ENCODE measurements at places on chromosomes 1 and 21.
A peak's percentile ranks its signal among the peaks of the same experiment; 100 is the strongest.

- no peak for DNase-seq
These were observed 112.4 kb downstream of the PLXNA2 start for GRCh38 chr1:208131621-208132286.

DNA sequence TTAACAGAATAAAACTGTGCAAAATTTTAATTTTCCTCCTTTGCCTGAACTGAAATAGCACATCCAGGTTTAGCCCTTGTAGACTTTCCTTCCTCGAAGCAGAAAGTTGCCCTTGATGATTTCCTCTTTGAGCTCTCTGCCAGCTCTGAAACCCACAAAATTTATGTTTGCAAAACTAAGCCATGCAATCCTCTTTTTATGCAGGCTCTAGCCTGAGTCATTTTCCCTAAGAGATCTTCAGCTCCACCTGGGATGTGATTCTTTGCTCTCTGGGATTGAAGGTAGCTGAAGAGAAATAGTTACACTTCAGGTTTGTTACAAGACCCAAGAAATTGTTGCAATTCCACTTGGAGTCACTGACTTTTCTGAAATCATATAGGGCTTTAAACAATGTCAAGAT, 1.4 kb upstream of the F3 start:
- DNase-seq, result no peak

DNA sequence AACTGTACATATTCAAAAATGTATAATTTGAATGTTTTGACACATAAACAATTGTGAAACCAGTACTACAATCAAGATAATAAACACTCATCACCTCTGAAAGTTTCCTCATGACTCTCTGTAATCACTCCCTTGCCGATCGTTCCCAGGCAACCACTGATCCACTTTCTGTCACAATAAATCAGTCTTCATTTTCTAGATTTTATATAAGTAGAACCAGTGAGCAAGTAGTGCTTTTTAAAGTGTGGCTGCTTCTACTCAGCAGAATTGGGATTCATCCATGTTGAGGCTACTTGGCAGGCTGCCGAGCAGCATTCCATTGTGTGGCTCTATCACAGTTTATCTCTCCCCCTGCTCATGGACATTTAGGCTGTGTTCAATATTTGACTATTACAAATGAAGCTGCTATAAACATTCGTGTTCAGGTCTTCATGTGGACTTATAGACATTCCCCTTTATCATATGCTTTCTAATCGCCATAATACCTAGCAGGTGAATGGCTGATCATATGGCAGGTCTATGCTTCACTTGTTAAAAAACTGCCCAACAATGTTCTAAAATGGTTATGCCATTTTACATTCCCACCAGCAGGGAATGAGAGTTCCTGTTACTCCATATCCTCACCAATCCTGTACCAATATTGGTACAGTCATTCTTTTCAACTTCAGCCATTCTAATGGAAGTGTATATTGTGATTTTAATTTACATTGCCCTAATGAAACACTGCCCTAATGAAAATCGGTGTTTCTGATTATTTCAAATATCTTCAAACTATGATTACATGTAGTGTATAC, 20.5 kb downstream of the TEX38 start:
- DNase-seq, result no peak

- DNase-seq, result no peak
These were observed 382.5 kb downstream of the PLPP3 start for GRCh38 chr1:56196839-56197238.

GRCh38 chr21:36489776-36490165, 9.8 kb upstream of the CLDN14 start:
- no peak for DNase-seq

DNA sequence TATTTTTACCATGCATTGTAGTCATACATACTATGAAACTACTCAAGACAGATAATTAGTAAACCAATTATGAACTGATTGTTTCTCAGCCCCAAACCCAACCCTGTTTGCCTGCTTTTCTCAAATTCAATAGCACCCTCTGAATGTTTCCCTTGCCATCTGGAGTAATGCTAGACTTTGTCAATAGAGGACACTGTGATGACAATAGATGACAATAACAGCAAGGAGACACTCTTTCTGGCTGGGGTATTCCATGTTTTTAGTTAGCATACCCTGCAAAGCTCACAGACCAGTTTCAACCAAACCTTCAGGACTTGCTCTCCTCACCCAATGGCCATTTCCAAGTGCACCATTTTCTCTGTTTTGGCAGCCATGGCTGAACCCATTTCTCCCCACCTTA, 108.5 kb upstream of the LRRC7 start:
- DNase-seq, result no peak

GRCh38 chr1:224727351-224728289, 111.5 kb downstream of the CNIH3 start:
- DNase-seq, result no peak

DNA sequence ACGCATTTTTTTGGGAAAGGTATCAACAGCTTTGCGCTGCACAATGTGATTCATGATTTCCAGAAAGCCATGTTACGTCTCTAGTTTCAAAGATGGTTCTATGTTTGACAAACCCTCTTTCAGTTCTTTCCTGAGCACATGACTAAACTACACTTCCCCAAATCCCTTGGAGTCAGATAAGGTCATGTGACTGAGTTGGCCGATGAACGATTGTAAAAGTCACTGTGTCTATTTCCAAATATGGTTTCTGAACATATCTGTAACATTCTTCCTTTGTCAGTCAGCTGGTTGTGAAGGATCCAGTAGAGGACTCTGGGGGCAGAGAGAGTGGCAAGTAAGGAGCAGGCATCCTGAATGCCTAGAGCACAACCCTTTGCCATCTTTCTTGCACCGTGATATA, 35.4 kb downstream of the TMPRSS15 start:
- no peak for DNase-seq

DNA sequence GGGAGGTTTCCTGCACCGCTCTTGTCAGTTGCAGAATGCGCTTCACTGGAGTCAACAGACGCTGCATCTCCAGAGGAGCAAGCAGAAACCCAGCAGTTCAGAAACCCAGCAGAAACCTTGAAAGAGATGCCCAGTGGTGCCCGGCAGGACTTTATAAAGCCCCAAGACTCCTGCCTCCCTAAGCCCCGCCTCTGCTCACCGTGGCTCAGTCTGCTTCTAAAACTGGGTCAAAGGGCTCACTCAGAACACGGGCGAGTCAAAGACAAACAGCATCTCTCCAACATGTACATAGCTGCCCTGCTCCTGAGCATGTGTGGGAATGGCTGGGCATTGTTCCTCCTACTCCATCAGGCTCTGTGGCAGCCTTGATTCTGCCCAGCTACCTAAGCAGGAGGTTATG, at the start of gene HMGCS2:
TSS of gene HMGCS2 (minus strand) at position 128 of the 400 bp plus-strand sequence. CDS start at position 67, 61 bp downstream.
- DNase-seq, result no peak

DNA sequence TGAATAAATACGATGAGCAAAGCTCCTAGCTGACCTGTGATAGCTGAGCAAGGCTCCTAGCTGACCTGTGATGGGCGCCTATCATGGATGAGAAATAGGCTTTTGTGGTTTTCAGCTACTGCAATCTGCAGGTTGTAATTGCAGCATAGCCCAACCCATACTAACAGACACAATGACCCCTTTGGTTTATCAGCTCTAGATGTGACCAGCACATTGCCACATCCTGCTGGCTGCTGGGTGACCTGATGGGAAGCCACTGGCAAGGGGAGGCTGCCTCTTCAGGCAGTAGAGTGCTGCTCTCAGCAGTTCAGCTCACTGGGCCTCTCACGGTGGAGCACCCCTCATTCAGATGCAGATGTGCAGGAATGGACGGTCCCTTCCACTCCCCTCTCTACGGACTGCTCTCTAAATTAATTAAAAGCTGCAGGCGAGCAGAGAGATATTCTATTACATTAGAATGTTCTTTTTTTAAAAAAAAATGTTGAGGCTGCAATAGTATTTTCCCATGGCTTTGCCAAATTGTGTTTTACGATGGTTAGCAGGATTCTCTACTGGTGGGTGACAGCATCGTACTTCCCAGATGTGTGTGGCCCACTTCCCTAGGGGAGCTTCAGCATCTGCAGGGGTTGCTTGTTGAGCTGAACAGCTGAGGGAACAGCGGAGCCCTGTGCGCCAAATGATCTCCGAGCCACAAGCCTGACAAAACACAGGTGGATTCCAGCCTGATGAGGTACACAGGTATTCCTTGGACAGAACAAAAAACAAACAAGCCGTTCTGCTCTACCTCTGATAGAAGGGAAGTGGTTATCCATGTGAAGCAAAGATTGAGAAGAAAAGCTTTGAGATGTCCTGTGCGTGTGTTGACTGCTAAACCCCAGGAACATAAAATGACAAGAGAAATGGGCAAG, 65.0 kb downstream of the SYT6 start:
- no peak for DNase-seq

- no peak for DNase-seq
These were observed 49.2 kb upstream of the PRELP start for GRCh38 chr1:203426366-203426765.

DNA sequence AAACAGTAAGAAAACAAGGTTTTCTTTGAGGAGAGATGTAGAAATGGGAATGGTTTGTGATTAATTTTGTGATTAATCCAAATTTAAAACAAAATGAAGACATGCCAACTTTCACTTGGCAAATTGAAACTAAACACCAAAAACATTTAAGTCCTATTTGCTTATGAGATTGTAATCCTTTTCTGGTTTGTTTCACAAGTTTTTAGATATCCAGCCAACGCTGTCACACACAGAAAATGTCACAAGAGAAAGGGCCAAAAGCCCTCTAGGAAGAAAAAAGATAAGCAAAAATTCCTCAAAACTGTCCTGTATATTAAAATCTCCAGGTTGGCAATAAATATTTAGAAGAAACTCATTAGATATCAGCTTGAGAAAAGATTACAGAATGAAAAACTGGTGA, 2.5 kb downstream of the USH2A start:
- no peak for DNase-seq

- DNase-seq, result no peak
These were observed 219.9 kb downstream of the KCTD3 start for GRCh38 chr1:215786997-215787396.

- DNase-seq, result no peak
These were observed 144.3 kb downstream of the LMX1A start for GRCh38 chr1:165212229-165212628.

DNA sequence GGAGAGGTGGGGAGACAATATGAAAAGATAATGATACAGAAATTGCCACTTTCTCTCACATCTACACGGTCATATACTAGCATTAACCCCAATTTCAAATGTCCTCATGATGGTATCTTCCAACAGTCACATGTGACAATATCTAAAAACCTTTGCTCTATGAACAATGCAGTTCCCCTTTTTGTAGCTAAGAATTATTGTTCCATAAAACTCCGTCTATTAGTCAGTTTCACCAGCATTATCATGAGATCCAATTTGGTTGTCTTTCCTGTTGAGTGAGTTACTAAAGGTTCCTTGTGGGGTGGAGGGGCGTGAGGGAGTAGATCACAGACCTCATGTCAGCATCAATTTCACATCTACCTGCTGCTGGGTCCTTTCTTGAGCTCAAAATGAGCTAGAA, 1.7 kb downstream of the TIAM1 start:
- DNase-seq, result no peak

- no peak for DNase-seq
These were observed 235.0 kb upstream of the FGGY start for GRCh38 chr1:59061876-59062275.

DNA sequence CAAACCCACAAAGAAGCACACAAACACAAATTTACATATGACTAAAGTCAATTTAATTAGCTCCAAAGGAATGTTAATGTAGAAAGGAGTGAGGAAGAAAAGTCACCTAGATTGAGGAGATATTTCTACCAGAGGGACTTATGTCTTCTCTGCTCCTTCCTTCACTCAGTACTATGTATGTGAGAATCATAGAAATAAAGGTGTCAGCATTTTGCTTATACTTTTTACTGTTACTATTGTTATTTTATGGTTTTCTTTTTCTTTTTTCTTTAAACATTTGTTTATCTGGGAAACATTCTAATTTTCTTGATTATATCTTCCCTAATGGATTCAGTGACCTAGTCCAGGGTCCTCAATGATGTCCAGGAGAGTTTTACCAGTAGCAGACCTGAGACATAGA, 511.9 kb upstream of the NCAM2 start:
- DNase-seq, result no peak

DNA sequence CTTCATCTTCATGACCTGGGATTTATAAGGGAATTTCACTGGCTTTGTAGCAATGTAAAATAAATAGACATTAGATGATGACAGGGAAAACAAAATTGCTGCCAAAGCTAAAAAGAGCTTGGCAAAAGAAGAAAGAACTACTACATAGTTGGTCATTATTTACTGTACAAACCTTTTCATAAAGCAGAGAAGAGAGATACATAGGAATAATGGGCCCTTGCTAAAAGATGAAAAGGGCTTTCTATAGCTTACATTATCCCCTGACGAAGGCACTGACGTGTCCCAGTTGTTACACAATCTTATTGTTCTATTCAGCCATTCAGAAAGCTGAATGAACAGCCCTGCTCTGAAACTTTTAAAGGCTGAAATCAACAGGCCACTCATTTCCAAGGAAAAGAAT, 57.1 kb downstream of the ZC3H11B start:
- DNase-seq, result no peak

- DNase-seq, result no peak
These were observed 538 bp upstream of the RCAN1 start for GRCh38 chr21:34615487-34615814.

DNA sequence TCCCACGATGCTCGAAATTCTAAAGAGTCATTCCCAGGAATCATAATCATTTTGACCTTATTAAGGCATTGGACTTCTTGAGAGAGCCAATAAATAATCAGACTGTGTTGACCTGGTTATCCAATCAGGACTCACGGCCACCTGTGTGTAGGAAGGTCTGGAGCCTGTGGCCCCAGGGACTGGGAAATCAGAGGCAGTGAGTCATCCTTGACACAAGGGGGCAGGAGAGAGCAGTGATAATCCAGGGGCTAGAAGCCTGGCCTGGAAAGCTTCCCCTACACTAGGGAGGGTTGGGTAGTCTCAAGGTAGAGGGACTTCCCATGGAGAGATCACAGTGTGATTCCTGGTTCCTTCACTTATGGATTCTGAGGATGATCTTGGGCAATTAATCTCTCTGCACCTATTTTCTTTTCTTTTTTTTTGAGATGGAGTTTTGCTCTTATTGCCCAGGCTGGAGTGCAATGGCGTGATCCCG, 4.7 kb downstream of the MR1 start:
- peak; percentile 16 for DNase-seq

GRCh38 chr1:89831462-89832120, 10.8 kb downstream of the LRRC8D start:
- DNase-seq, result no peak

- DNase-seq, result no peak
These were observed 113.4 kb downstream of the SPSB1 start for GRCh38 chr1:9406111-9406510.

- no peak for DNase-seq
These were observed 88.8 kb downstream of the MAST2 start for GRCh38 chr1:45892068-45892785.

GRCh38 chr1:26582053-26582835, 52.7 kb downstream of the RPS6KA1 start:
- no peak for DNase-seq

DNA sequence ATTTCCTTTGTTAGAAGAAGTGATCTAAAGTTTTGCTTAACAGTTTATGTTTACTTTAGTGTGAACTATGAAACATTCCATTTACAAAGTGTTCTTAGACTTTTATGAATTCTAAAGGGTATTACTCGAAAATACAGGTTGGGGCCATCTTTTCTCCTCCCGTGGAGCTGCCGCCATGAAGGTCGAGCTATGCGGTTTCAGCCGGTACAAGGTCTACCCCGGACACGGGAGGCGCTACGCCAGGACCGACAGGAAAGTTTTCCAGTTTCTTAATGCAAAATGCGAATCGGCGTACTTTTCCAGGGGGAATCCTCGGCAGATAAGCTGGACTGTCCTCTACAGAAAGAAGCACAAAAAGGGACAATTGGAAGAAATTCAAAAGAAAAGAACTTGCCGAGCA, 39.8 kb downstream of the DENND1B start:
- DNase-seq, result no peak

GRCh38 chr1:170806961-170807360, 128.4 kb upstream of the MROH9 start:
- DNase-seq, result no peak
